GM04504 (cell line): ENCODE measurements at places on chromosomes 3 and 15.
A peak's percentile ranks its signal among the peaks of the same experiment; 100 is the strongest.

DNA sequence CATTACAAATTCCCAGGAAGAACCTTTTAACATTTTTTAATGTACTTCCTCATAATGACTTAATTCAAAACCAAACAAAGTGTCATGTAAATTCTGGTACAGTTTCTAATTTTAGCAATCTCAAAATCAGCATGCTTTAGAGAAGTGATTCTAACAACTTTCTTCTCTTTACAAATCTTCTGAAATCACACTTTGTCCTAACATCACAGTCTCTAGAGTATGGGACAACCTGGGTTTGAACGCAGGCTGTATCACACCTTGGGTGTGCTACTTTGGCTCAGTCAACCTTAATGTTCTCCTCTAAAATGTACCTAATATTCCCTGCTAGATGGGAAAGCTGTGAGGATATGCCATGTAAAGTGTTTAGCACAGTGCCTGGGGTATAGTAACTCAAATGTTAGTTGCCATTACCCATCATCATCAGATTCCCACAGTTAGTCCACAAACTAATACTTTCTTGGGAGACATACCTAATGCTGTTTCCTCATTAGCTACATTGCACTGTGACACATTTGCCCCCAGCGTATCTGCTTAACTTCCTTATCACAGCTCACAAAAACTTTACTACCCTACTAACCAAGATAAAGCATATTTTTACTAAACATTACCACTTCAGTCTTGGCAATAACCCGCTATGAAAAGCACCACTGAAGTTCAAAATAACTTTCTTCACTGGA, 3.1 kb downstream of the TSPAN3 start:
- DNase-seq: no peak

DNA sequence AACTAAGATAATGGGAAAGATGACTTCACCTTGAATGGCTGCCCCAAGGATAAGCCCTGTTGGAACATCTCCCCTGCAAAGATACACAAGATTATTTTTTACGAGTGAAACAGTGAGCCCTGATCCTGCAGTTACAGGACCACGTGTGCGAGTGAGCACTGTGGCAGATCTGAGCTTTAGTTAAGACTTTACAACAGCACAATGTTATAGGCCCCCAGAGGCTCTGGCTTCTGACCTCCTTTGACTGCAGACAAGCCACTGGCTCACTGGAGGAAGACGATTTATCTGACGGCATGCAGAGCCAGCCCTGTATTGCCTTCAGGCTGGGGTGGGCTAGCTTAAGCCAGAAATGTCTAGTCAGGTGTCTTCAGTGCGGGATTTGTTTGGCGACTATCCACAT, 174.4 kb downstream of the ARRDC4 start:
- no peak for DNase-seq

GRCh38 chr3:108133048-108133369, 42.2 kb upstream of the CD47 start:
- DNase-seq: no peak

DNA sequence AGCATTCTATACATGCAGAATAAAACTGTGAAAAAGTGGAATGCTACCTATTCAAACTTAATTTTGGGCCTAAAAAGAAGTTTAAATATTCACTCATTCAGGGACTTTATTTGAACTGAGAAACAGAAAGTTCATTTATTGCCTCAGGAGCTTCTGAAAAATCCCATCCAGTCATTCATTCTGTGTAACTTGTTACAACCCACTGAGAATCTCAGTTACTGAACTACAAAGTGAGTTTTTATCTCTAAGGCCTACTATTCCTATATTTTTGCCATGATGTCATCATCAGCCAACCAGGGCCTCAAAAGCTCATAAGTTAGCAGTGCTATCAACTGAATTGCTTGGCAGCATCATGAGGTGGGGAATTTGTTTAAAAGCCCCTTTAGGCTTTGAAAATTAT, 98.0 kb upstream of the BOC start:
- no peak for DNase-seq

- no peak for DNase-seq
These were observed 339.6 kb upstream of the TPRG1 start for GRCh38 chr3:188832146-188832545.

- DNase-seq: no peak
These were observed 13.8 kb downstream of the KLHL6 start for GRCh38 chr3:183541738-183542137.

- DNase-seq: no peak
These were observed 123.8 kb downstream of the PPM1L start for GRCh38 chr3:160879859-160880258.

DNA sequence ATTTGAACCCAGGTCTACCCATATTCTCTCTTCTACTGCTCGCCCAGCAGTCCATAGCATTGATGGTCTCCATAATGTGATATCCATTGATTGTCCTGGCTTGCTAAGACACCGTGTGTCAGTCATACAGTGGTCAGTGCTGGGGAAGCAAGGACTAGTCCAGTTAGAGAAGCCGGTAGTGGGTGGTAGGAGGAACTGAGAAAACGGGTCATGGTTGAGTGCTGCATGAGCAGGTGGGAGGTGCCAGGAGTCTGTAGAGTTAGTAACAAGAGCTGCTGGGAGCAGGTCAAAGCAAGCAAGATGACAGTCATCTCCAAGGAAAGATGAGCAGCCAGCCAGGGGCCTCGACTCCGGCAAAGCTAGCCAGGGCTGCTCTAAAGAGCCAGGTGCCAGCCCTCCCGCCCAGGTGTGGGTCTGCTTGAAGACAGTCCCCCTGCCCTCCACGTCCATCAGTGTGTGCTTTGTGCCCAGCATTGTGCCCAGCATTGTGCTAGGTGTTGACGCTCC, 29.5 kb upstream of the USP3 start:
- DNase-seq: no peak

GRCh38 chr15:43229977-43230376, 9.2 kb upstream of the EPB42 start:
- DNase-seq: no peak

GRCh38 chr3:40995271-40995670, 204.0 kb upstream of the CTNNB1 start:
- no peak for DNase-seq

- DNase-seq: no peak
These were observed 67.0 kb downstream of the CSNK1G1 start for GRCh38 chr15:64288999-64289398.

DNA sequence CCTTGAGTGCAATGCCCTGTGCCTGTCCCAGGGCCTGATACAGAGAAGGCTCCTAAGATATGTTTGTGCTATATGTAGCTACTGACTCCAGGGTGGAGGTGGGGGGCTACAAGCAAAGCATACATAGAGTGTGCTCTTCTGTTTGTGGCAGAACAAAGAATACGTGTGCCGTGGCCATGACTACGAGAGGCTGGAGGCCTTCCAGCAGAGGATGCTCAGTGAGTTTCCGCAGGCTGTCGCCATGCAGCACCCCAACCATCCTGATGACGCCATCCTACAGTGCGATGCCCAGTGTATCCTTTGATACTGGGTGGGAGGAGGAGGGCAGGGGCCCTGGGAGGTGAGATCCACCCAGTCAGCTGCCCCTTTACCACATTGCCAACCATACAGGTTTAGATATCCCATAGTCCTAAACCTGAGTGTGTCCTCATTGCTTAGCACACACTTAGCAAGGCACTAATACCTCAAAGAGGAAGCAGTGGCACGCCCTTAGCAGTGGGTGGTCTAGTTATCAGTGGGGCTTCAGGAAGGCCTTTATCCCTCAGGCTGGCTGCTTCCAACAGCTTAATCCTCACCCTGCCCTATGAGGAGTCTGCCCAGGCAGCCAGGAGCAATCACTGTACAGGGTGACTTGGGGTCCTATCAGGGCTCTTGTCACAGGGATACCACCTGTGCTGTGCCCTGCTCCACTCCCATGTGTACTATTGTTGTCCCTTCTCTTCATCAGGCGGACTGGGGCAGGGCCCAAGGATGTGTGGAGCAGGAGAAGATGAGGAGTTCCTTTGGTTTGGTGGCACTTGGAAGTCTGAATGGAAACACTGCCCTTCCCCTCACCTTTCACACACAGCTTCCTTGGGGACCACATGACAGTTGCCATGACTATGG, 30.1 kb upstream of the MANF start:
- DNase-seq: no peak

DNA sequence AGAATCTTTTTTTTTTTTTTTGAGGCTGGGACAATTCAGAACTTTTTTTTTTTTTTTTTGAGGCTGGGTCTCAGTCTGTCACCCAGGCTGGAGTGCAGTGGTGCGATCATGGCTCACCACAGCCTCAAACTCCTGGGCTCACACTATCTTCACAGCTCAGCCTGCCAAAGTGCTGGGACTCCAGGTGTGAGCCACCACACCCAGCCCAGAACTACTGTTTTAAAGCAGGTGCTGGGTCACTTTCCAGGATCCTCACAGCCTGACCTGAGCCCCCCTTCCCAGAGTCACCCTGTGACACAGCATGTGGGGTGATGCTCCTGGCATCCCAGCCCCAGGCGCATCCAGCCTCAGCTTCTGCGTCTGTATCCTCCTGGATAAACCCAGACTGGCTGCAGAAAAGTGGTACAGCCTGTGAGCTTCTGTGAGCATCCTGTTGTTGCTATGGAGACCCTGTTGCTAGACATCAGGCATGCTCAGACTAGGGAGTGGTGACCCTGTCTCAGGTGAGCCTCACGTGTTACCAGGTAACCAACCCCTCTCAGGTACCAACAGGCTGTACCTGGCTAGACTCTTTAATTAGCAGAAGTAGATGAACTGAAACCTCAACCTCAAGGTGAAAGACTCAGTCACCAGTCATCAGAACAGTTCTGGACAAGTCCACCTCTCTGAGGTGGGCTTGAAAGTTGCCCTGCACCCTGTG, 15.0 kb downstream of the KLF13 start:
- no peak for DNase-seq

- DNase-seq: no peak
These were observed 125.4 kb upstream of the MME start for GRCh38 chr3:154954757-154955156.

GRCh38 chr3:148925845-148926244, 60.7 kb downstream of the CPA3 start:
- no peak for DNase-seq

GRCh38 chr3:109887293-109887692, 549.9 kb upstream of the DPPA4 start:
- no peak for DNase-seq

- no peak for DNase-seq
These were observed 175.2 kb downstream of the MEGF11 start for GRCh38 chr15:66078196-66078928.

- DNase-seq: no peak
These were observed 11.2 kb downstream of the APBA2 start for GRCh38 chr15:28896951-28897350.

DNA sequence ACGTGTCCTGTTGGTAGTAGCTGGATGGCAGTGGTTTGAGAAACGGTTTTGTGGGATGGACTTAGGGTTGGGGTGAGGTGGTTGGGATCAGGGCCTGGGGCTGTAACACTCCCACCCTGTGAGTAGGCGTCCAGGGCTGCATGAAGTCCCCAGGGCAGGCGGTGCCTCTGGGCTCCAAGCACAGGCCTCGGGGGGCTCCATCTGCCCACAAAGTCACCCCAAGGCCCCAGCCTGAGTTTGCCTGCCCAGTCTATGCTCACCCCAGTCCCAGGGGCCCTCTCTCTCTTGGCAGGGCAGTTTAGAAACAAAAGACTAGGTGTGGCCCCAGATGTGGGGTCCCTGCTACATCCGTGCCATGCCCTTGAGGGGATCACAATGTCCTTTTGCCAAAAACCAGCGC, 86.9 kb upstream of the PRR23E start:
- DNase-seq: no peak

GRCh38 chr15:49865925-49866757, 245.3 kb downstream of the DTWD1 start:
- DNase-seq: no peak

- DNase-seq: peak; percentile 74
These were observed 84.1 kb downstream of the TP63 start for GRCh38 chr3:189714991-189715961.

GRCh38 chr3:70951316-70951715, 632.2 kb downstream of the FOXP1 start:
- no peak for DNase-seq

DNA sequence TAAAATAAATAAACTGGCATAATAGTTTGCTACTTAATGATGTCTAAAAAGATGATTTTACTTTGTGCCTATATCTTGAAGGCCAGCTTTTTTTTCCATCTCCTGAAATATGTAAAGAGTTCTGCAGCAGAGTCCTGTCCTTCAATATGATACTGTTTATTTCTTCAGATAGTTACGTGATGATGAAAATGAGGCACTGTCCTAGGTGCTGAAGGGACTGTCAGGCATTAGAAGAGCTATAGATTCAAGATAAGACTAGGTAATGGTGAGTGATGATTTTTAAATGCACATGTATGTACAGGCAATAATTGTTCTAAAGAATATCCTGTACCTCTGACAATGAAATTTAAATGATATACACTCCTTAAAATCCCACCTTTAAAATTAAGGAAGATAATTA, 326.9 kb upstream of the DNAJC19 start:
- DNase-seq: no peak

DNA sequence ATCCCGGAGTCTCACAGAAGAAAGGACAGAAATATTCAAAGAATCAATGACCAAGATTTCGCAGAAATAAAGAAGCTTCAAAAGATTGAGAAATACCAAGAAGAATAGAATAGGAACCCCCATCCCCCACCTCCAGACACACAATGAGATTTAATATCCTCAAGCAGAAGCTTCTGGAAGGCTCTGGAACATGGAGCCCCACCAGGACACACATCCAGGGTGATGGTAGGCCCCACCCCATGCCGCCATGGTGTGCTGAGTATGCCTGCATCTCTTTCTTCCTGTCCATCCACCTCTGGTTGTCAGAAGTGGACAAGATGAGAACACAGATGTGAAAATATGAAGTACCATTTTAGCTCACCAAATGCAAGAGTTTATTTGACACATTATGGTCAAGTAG, 19.3 kb downstream of the PRR23E start:
- no peak for DNase-seq

DNA sequence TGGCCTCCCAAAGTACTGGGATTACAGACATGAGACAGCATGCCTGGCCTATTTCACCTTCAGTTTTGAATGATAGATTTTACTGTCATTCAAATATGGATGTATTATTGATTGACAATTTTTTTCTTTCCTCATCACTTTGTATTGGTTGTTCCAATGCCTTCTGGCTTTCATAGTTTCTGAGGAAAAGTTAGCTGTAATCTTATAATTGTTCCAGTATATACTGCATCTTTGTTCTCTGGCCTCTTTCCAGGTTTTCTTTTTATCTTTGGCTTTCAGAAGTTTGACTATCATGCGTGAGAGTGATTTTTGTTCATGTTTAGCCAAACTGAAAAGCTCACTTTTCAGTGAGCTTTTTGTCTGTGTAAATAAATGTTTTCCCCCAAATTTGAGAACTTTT, 157.1 kb downstream of the RSRC1 start:
- no peak for DNase-seq
